ENCODE measurements at places on chromosomes 3 and 15.

- no peak for DNase-seq
Observed at GRCh38 chr3:191962324-191962723, 501.4 kb downstream of the PYDC2 start.

DNA sequence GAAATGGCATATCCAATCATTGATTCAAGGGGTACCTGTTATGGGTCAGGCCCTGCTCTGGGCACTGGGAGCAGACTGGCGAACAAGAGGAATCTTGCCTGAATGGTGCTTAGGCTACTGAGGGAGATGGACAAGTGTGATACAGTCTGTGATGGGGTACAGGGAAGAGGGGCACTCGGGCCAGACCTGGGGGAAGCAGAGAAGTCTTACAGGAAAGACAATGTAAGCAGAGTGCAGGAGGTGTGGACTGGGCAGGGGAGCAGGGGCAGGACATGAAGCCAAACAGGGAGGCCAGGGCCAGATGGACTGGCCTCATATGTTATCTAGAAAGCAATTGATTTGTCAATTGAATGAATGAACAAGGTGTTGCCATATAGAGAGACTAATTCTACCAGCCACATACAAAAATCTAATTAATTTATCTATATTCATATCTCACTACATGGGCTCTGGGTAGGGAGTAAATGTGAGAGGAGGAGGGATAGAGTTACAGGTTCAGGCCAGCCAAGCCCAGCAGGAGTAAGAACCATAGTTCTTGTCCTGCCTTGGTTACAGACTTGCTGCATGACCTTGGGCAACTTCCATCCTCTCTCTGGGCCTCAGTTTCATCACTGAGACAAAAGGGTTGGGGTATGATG, 3.6 kb upstream of the IGDCC4 start:
- DNase-seq = no peak

DNA sequence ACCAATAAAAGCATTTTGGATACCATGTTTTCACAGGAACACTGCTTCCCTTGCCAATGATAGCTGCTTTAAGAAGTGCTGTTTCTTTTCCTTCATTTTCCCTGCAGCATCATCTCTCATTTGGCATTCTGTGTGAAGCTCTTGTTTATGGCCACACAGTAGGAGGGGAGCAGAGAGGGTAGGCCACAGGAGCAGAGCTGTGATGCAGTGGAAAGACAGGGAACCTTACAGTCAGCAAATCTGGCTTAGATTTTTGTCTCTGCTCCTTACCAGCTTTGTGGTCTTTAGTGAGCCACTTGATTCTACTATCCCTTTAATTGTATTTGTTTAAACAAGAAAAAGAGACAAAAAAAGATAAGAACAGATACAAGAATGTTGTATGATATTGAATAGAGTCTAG, 138.7 kb downstream of the RPL22L1 start:
- no peak for DNase-seq

GRCh38 chr3:71232895-71233294, 350.6 kb downstream of the FOXP1 start:
- DNase-seq = no peak

GRCh38 chr3:25293736-25294135, 134.3 kb upstream of the RARB start:
- no peak for DNase-seq

DNA sequence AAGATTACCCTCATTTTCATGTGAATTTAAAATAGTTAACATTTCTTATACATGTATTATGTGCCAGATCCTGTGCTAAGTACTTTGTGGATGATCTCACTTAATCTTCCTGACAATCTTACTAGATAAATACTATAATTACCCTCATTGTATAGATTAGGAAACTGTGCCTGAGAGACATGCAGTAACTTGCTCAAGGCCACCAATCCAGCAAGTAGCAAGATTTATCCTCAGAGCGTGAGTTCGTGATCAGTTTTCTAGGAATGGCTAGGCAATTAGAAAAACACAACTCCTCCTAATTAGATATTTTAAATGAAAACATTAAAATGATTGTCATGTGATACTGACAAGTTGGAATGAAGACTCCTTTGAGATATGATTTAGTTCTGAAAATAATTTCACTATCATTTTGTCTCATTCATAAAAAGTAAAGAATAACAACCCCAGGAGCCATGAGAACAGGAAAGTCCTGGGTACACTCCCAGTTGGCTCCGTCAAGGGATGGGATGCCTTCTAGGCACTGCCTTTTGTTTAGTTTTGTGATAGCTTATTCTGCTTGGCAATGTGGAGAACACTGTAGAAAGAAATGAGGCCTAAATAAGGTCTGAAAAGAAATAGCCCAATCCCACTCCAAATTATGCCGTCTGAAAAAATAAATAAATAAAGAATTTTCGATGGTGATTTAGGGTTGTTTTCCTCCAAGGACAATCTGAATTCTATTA, 61.3 kb downstream of the FBN1 start:
- no peak for DNase-seq

GRCh38 chr15:69881766-69882165, 216.0 kb downstream of the TLE3 start:
- DNase-seq = no peak

- no peak for DNase-seq
Observed at GRCh38 chr15:56763141-56763895, 30.0 kb upstream of the ZNF280D start.

- no peak for DNase-seq
Observed at GRCh38 chr3:161316006-161316689, 55.2 kb downstream of the SPTSSB start.

DNA sequence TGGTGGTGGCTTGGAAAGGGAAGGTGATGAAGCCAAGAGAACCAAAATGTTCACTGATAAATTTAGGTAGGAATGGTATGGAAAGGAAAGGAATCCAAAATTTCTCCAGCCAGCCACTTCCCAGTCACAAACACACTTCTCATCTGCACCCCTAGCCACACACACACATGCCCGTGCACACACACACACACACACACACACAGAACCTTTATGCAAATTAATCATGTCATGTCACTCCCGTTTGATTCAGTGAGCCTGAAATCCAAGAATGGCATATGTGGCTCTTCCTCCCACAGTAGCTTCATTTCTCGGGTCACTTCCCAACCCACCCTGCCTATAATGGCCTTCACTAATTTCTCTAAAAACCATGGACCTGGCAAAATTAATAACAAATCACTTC, 3.1 kb upstream of the HLTF start:
- DNase-seq = no peak

DNA sequence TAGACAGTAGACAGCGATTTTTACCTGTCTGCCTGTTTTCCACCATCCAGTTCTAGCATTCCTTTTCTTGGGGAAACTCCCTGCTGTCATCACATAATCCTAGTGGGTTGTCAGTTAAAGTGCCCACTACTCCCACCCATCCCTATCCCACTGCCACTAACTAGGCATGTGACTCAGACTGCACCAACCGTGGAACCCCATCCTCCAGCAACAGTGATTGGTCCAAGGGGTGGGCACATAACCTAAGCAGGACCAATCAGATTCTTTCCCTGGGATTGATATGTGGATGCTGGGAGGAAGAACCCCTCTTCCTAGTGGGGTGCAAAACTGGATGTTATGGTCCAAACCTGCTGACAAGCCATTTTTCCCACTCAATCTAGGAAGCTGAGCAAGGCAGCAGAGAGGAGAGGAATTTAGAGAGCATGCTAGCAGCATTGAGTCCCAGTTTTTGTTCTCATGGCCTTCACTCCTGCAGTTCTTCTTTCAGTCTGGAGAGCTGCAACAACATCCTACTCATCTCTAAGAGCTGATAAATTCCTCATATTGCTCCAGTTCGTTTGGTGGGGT, 3.9 kb upstream of the INSYN1 start:
- DNase-seq = no peak

DNA sequence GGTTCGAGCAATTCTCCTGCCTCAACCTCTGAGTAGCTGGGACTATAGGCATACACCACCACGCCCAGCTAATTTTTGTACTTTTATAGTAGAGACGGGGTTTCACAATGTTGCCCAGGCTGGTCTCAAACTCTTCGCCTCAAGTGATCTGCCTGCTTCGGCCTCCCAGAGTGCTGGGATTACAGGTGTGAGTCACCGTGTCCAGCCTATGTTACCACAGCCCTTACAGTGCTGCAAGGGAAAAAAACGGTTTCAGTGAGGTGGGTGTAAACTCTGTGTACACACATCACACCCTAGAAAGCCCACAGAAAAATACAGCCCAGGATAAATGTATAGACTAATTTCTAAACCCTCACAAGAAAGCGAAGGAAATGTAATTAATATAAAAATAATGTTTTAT, 103.5 kb upstream of the AKAP13 start:
- DNase-seq = no peak

DNA sequence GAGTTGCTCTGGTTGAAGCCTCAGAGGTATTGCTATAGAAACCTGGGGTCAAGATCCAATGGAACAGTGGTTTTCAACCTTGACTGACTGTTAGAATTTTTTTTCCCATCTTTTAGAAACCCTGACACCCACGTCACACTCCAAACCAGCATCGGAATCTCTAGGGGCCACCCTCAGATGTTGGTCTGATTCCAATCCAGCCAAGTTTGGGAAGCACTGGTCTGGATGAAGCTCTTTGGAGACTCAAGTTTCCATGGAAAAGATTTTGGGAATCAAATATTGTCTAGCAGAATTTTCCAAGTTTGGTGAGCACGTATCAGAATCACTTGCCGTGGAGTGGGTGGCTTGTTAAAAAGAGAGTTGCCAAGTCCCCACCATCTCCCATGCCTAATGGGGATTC, 103.8 kb downstream of the THSD4 start:
- DNase-seq = no peak

GRCh38 chr15:82132742-82133141, 86.9 kb upstream of the MEX3B start:
- no peak for DNase-seq

DNA sequence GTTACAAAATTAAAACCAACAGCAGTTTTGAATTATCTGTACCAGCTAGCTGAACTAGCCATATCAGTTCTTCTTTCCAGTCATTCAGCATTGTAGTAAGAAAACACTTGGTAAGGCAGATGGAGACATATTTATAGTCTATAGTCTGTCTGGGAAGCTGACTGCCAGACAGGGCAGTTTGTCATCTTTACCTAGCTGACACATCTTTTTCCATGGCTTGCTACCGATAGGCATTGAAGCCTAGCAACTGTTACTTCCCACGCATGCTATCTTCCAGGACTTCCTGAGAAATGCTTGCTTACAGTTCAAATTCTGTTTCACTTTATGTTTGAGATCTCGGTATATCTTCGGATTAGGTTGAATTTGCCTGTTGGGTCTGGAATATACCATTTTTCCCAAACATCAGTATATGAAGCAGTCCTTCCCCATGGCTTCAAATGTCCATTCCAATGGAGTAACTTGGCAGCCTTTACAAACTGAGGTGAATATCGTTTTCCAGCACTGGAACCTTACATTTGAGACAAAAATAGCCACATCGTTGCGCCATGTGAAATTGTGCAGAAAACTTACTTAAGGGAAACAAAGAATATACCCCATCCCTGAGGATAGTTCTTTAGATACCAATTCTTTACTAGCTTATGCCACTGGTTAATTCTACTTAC, 8.8 kb downstream of the GNL3 start:
- no peak for DNase-seq

- no peak for DNase-seq
Observed at GRCh38 chr3:45748068-45748467, 48.3 kb downstream of the SLC6A20 start.

DNA sequence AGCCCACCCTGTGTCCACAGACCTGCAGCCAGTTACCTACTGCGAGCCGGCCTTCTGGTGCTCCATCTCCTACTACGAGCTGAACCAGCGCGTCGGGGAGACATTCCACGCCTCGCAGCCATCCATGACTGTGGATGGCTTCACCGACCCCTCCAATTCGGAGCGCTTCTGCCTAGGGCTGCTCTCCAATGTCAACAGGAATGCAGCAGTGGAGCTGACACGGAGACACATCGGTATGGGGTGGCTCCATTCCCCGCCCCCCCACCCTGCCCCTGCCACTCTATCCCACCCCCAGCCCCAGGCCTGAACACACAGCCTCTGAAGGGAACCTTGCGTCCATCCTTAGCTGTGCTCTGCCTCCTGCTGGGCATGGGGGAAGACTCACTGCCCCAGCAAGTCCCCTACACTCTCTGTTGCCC, 73.2 kb downstream of the AAGAB start:
- no peak for DNase-seq

GRCh38 chr15:63551400-63551799, 45.8 kb upstream of the FBXL22 start:
- no peak for DNase-seq

DNA sequence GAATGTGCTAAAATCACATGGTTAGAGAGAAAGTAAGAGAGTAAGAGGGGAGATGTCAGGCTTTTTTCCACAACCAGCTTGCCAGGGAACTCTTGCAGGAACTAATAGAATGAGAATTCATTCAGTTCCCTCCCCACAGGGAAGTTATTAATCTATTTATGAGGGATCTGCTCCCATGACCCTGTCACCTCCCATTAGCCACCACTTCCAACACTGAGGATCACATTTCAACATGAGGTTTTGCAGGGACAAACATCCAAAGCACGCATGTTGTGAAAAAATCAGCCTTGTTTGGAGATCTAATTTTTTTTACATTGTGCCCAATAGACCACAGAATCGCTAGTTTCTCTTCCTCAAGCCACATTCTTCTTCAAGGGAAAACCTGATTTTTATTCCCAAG, 904.0 kb downstream of the TBL1XR1 start:
- no peak for DNase-seq

DNA sequence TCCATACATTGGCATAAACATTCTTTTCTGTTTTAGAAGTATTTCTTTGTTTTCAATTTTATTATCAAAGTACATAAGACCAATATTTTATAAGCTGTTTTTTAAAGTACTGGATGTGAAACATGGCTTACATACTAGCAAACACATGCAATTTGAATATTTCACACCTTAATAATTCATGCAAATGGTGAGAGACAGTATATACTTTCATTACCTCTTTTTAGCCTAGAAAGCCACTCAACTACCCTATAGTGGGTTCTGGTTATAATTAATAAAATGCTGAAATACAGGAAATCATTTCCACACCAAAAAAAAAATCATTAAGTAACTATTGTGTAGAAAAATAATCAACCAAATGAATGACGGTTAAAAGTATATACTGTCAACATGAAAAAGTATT, 38.5 kb upstream of the MELTF start:
- no peak for DNase-seq

GRCh38 chr3:65352951-65353350, 665.2 kb upstream of the ADAMTS9 start:
- no peak for DNase-seq

DNA sequence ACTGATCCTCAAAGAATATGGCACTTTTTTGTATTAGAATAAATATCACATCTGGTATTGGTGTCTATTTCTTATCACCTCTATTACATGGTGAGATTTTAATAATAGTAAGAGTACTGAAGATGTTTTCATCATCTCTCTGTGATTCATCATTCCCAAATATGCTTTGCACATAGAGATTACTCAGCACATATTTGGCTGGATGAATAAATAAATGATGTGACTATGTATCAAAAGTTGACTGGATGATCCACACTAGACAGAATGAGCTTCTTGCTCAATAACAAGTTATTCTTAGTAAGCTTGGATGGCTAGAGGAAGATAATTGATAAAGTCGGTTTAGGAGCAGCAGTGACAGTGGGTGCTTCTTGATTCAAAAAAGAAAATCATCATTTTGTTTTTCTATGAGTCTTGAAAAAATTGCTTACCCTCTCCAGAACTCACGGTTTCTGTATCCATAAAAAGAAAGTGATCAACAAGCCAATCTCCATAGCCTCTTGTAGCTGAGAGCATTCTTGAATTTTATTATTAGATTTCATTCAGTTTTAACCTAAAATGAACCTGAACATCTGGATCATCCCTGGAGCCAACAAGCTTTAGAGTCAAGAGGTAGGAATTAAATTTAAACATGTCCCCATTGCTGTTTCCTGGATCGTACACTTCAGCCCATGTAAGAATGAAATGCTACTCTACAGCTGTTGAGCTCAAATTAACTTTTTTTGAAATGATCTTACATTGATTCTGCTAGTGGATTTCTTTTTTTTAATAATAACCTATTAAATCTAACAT, 104.8 kb upstream of the OSTN start:
- DNase-seq = no peak
